ENCODE measurements at places on chromosomes 5 and 9.

- DNase-seq = no peak
These were observed 23.0 kb upstream of the JAK2 start for GRCh38 chr9:4962085-4962484.

- DNase-seq = no peak
These were observed 67.1 kb downstream of the ALDH7A1 start for GRCh38 chr5:126527892-126528291.

GRCh38 chr5:169190849-169191248 is 110.1 kb downstream of the SLIT3 start:
- DNase-seq = no peak

DNA sequence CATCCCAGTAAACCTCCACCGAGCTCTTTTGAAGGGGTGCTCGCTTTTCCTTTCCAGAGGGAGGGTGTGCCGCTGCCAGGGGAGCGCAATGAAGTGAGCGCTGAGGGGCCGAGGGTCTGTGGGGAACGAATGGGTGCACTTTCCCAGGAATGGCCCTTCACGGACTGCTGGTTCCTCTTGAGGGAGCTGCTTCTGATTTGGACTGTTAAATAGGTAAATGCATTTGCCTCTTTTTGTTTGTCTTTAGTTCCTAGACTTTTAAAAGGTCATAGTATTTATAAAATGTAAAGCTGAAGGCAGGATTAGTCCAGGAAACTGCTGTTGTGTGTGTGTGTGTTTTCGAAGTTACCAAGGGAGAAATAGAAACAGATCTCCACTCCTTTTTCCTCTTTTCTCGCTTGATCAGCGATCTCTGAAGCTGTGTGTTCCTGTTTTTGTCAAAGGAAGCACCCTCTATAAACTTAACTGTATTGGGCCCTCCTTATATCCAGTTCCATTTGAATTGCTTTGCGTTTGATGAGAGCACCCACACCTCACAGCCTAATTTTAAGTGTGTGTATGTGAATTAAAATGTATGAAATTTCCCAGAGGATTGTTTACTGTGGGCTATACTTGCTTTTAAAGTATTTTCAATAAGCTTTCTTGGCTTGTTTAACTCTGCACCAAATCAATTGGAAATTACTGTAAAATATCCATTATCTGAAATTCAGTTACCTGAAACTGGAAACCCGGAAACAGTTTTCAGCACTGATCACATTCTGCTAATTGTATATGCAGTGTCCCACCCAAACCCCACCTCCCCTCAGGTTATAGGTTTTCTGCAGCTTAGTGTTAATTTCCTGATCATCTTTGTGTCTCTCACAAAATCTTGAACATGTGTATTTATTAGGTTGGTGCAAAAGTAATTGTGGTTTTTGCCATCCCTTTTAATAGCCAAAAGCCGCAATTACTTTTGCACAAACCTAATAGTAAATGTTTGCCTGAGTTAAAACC is 966 bp downstream of the SNX2 start:
- DNase-seq = no peak

DNA sequence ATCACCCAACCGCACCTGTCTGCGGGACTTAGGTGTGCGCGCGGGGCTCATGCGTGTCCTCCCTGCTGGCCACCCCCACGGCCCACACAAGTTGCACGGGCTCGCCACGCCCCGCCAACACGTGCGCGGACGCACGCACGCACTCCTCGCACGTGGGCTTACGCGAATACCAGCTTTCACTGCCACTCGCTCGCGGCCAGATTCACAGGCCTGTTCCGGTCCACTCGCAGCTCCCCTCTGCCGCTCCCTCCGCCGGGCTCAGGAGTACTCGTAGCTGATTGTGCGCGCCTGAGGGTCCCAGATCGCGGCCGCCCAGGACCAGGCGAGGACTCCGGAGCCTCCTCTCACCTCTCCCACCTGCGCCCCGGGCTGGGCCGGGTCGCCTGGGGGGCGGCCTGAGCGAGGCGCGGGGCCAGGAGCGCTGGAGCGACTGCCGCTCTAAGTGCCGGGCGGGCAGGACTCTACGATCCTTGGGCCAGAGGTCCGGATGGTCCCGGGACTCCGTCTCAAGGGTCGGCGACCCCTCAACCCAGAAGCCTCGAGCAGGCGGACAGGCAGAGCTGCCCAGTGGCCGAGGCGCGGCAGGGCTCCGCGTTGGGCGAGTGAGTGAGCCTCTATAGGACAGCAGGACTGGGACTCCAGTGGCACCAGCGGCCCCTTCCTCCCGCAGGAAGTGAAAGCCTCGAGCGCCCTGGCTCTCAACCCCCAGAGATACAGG is 3.4 kb downstream of the PCDHGC5 start:
- DNase-seq = no peak

DNA sequence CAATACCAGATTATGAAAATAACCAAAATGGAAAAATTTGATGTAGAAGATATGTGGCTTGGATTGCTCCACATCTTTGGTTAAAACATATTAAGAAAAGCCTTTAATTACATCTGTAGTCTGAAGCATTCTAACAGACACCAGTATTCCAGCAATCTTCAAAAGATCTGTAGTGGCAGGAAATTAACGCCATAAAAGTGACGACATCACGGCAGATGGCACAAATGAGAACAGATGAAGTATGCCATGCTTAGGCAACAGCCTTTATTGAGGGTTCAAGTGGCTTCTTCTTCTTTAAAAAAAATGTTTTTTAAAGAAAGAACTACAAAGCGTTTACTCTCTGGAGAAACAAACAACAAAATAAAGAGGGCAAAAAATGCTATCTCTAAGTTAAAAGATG is 164.2 kb downstream of the MEF2C start:
- no peak for DNase-seq

DNA sequence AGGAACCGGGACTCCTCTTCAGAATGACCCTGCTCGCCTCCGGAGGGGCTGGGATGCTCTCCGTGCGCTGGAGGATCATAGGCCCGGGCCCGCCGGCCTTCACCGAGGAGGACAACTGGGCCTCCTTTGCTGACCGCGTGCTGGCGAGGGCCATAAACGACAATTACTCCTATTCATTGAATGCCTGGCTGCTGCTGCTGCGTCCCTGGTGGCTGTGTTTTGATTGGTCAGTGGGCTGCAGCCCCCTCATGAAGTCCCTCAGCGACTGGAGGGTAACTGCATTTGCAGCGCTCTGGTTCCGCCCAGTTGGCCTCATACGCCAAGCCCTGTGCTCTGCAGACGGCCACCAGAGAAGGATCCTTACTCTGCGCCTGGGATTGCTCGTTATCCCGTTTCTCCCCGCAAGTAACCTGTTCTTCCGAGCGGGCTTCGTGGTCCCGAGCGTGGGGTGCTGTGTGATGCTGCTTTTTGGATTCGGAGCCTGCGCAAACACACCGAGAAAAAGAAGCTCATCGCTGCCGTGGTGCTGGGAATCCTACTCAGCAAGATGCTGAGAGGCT is 16.6 kb downstream of the OR2V1 start:
- no peak for DNase-seq

- no peak for DNase-seq
These were observed 3.4 kb downstream of the PDLIM4 start for GRCh38 chr5:132260714-132261551.

GRCh38 chr9:37914701-37915358 is 10.9 kb upstream of the SLC25A51 start:
- no peak for DNase-seq

- DNase-seq = no peak
These were observed 1.0 kb upstream of the DAB2IP start for GRCh38 chr9:121650217-121651007.

DNA sequence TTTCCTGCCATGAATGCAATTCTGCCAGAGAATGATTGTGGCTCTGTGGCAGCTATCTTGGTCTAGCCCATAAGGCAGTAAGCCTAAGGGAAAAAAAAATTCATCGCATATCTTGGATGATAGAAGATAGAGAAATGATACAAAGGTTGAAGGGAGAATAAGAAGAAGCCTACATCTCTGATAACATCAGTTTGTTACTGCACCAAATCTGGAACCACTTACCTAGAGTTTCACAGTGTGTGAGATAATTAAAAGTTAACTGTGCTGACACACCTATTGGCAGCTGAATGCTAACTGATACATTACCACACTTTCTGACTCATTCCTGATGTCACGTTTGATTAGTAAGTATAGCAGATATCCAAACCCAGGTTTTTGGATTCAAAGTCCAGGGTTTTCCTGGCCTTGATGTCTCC is 91.6 kb upstream of the TAF11L2 start:
- DNase-seq = no peak

DNA sequence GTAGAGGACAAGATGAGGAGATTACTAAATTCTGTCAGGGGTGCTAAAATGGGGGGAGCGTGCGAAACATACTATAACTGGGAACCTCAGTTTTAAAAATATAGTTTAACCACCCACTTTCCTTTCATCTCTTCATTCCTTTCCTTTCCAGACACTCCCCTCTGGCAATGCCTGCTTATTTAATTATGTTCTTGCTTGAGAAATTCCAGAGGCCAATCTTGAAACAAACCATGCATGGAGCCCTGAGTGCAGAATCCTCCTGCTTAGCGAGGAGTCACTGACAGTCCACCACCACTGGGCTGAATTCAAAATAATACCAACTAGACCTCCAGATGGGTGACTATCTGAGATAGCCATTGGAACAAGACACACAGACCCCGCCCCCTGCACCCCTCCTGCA is 29.7 kb upstream of the C9orf72 start:
- DNase-seq = no peak

- no peak for DNase-seq
These were observed 26.7 kb upstream of the ZBTB43 start for GRCh38 chr9:126778141-126778540.

DNA sequence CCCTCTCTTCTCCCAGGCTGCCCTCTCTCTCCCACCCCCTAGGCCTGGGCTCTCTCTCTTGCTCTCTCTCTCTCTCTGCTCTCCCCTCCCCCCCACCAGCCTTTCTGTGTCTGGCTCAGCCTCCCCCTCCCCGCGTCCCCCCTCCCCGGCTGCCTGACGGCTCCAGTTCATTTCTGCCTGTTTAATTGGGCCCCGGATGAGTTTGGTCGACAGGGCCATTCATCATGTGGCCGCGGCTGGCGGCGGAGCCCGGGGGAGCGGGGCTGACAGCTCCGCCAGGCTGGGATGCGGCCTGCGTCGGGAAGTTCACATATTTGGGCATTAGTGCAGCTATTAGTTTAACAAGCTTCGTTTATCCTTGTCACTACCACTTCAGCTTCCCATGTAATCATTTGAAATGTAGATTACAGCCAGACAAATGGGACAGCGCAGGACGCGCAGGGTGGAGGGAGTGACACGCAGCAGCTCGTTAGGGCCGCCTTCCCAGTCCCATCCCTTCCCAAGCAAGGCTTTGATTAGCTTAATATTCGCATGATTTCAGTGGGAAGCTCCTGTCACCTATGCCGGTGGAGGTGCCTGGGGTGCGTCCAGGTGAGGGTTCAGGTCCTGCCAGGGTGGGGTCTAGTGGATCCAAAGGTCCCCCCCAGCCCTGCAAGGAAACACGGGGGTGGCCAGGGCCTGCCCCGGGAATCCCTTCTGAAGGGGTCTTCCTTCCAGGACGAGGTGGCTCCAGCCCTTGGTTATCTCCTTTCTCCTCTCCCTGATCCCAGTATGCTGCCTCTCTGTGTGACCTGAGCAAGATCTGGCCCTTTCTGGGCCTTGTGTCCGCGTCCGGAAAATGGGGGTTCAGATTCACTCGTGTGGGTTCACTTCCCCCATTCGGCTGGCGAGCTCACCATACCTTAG is 214.8 kb downstream of the PAX5 start:
- DNase-seq = no peak

GRCh38 chr5:163727028-163727427 is 221.6 kb downstream of the MAT2B start:
- peak; percentile 31 for DNase-seq

- DNase-seq = no peak
These were observed 766.4 kb upstream of the WWC1 start for GRCh38 chr5:167525004-167525403.

- DNase-seq = peak; percentile 61
These were observed 57.0 kb downstream of the COL15A1 start for GRCh38 chr9:99000476-99001395.

DNA sequence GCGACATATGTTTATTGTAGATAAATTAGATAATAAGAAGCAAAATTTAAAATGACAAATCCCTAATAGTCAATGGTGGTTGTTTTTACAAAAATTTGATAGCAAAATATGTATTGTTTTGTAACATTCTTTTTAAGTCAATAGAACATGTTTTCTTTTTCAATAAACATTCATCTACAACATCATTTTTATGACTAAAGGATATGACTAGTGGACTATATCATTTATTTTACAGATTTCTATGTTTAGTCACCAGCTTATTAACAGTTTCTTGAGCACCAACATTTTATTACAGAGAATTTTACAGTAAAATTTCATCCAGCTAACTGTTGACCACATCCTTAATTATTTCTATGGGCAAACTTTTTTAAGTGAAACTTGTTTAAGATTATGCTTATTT is 114.7 kb upstream of the IL7R start:
- DNase-seq = no peak

- DNase-seq = no peak
These were observed 225.0 kb upstream of the ANKRD55 start for GRCh38 chr5:56457887-56458812.

- no peak for DNase-seq
These were observed 103.8 kb upstream of the KLF4 start for GRCh38 chr9:107593224-107593870.

DNA sequence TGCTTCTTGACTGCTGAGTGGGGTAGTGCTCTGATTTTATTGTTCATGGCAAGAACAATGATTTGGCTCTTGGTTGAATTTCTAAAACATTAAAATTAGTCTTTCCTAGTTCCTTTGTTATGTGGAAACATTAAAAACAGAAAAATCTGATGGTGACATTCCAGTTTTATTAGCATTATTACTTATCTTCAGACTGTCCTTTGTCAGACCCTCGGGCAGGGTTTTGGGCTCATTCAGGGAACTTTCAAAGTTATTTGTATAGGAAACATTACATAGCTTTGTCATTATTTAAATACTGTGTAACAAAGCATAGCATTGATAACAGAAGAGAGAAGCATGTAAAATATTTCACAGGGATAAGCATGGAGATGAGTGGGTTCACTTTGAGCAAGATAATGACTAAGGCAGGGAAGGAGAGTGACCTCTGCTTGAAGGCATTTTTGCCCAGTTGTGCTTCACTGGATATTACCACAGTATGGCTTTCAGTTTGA is 119.9 kb downstream of the KDM4C start:
- no peak for DNase-seq

- no peak for DNase-seq
These were observed at the start of gene HRCT1 for GRCh38 chr9:35905912-35906679. Gene HRCT1 (plus strand): TSS chr9:35906202. CDS start chr9:35906288, 86 bp downstream.

GRCh38 chr5:168438349-168438748 is 47.9 kb upstream of the RARS1 start:
- DNase-seq = no peak

GRCh38 chr9:92100237-92100911 is 14.8 kb downstream of the SPTLC1 start:
- DNase-seq = no peak

- DNase-seq = no peak
These were observed 40.9 kb upstream of the IER5L start for GRCh38 chr9:129218918-129219317.
